ENCODE measurements at places on chromosomes 11 and 22. TPM values are rescaled to one million over a fixed set of nuclear protein-coding genes. Genes with fewer than 3 reads are reported as not detected.
A peak's percentile ranks its signal among the peaks of the same experiment; 100 is the strongest.

DNA sequence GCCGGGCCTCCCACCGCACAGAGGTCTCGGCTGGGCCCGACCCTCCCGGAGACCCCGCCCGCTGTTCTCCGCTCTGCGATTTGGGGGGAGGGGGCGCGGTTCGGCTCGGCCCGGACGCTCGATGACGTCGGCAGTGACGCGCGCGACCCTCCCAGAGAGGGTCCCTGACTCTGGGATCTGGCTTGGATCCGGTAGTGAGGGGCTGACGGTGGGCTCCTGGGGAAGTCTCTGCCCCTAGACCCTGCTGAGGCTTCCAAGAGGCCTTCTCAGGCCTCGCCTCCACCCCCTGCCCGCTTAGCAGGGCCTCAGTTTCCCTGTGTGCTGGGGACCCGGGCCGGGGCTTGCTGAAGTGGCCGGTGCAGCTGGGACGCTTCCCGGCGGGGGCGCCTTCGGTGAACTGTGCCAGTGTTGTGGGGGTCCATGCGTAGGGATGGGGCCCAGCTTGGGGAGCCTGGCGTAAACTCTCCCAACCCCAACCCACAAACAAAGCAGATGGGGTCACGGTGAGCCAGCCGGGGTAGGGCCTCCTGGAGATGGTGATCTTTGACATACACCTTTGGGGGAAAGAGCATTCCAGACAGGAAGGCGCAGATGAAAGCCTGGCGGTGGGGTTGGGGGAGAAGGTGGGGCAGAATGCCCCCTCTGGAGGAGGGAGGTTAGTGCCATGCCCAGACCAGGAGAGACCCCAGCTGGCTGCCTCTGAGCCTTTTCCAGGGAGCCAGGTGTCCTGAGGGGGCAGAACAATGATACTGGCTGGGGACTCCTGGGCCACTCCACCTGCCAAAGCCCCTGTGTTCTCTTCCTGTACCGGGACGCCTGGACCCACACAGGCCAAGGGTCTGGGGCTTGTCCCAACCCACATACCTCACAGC lies 1.0 kb downstream of the B4GALNT4 start:
- no peak for DNase-seq

DNA sequence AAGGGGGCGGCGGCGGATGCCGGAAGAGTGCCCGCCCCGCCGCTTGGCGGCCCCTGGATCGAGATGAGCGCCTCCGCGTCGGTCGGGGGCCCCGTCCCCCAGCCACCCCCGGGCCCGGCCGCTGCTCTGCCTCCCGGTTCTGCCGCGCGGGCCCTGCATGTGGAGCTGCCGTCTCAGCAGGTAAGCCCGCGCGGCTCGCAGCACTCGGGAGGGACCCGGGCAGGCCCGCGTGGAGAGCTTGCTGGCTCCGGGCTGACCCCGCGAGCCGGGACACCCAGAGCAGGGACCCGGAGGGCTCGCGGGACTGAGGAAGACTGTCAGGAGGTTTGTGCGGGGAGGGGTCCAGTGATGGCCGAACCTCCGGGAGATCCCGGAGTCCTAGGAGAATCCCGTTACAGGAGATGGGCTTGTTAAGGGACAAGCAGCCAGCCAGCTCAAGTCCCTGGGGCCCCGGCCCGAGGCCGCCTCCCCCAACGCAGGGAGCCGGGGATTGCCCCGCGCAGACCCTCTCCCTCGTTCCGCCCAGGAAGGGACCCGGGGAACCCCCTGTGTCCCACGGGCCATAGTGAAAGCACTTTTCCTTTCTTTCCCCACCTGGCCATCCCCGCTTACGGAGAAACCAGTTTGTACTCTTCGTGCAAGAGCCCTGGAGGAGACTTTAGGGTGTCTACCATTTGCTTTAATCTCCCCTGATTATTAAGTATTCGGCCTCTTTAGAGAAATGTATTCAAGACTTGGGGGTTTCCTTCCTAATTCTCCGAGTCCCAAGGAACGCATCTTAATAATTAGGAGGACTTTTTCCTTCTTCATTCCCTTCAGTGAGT lies 547 bp downstream of the UVRAG start:
- no peak for DNase-seq

- no peak for DNase-seq
Measured at GRCh38 chr11:132285631-132286030, 915.2 kb downstream of the NTM start.

- DNase-seq, result no peak
Measured at GRCh38 chr22:35930933-35931332, 97.7 kb downstream of the RBFOX2 start.

DNA sequence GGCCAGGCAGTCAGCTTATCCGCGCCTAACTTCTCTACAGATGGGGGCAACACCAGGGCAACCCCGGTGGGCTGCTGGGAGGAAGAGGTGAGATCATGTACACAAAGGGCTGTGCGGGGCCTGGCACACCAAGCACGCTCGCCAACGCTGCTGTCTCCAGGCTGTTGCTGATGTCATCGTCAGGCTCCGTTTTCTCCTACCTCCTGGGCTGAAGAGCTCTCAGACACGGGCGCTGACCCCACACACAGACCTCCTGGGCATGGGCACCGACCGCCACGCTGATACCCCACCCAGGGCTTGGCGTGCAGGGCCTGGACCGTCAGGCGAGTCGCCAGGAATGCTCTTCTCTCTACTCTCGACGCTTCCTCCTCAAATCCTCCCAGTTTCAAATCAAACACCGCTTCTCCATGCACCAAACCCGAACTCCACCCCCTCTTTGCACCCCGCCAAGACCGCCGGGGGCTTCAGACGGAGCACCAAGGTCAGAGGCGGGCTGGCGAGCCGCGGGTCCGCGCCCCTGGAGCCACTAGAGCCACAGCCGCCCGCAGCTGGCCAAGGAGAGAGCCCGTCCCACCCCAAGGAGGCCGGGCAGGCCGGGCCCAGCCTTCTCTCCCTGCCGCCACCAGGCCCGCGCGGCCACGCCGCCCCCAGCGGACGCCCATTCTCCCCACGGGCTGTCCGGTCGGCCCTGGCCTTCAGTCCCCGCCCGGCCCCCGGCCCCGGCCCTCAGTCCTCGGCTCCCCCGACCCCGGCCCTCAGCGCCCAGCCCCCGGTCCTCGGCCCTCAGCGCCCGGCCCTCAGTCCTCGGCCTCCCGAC lies 772 bp downstream of the SBF1 start:
- peak; percentile 41 for DNase-seq

PLAAT5 gene
- total RNA-seq, result 1.7 TPM

PRODH gene
- not detected for total RNA-seq

GRCh38 chr11:70319396-70320076 lies 49.0 kb downstream of the PPFIA1 start:
- DNase-seq, result peak; percentile 41

APOBEC3F gene
- total RNA-seq, result 22.1 TPM

CARD18 gene
- total RNA-seq, result not detected

- DNase-seq, result peak; percentile 51
Measured at GRCh38 chr11:95067841-95068219, 1.1 kb downstream of the SRSF8 start.

GRCh38 chr11:16049611-16050010 lies 306.7 kb downstream of the SOX6 start:
- no peak for DNase-seq

DNA sequence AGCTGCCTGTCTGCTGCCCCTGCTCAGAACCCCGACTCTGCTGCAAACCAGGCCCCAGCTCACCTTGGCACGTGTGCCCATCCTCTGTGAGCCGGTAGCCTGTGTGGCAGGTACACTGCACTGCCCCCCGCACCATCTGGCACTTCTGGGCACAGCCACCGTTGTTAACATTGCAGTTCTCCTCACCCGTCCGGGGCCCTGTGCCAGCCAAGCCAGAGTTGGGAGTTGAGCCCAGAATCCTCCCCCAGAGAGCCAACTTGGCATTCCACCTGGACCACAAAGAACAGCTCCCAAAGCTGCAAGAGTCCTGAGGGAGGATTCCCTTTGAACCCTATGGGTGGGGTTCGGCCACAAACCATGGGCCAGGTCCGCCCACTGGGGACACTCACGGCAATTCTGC lies 22.5 kb downstream of the LRP4 start:
- no peak for DNase-seq

DNA sequence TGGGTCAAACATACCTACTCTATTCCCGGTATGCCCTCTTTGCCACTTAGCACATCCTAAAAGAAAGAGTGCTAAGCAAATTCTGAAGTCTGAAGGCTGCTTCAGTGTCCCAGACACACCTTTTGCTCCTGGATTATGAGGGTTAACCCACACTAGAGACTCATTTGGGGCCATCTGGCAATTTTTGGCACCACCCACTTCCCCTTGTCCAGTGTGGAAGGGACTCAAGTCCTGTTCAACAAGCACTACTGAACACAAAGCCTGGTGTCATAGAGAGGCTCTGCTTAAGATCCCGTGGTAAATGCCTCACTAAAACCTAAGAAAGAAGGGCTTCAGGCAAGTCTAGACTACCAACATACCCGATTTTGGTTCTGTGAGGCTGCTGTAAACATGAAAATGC lies 85.8 kb downstream of the SERGEF start:
- no peak for DNase-seq

- DNase-seq, result no peak
Measured at GRCh38 chr11:99766811-99767210, 746.1 kb downstream of the CNTN5 start.

OR52A1 gene
- total RNA-seq, result not detected

MFNG gene
- total RNA-seq, result 23.1 TPM

DNA sequence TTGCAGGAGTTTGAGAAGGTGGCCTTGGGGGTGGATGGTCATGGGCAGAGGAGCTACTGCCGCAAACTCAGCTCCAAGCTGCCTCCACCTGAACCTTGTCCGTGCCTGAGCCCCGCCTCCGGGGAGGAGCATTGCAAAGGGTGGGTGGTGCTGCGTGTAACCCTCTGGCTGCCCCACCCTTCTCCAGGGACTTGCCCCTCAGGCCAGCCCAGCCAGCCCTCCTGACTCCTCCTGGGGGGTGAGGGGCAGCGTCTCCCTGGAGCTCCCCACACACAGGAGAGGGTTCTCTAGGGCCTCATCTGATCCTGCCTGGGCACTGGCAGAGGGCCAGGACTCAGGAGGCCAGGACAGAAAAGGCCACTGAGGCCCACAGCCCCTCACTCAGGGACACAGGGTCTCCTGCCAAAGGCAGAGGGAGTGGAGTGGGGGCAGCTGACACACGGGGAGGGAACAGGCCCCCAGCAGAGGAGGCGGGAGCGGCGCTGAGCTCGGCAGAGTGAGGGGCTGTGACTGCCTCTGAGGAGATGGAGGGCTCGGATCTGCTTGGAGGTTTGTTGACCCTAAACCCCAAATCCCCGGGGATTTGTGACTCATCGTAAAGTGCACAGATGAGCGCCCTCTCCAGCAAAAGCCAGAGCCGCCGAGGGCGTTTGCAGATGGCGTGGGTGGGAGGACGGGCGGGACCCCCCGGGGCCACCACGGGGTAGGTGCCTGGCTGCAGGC lies 12.8 kb downstream of the BRSK2 start:
- DNase-seq, result no peak

- no peak for DNase-seq
Measured at GRCh38 chr11:114196997-114197703, 99.0 kb upstream of the NNMT start.

GRCh38 chr22:40031766-40032470 lies 37.2 kb downstream of the FAM83F start:
- DNase-seq, result peak; percentile 77

OVOL1 gene
- total RNA-seq, result not detected

TMEM86A gene
- 22.7 TPM for total RNA-seq

PANX1 gene
- total RNA-seq, result 16.6 TPM
